ENCODE measurements at places on chromosomes 16 and 17.

DNA sequence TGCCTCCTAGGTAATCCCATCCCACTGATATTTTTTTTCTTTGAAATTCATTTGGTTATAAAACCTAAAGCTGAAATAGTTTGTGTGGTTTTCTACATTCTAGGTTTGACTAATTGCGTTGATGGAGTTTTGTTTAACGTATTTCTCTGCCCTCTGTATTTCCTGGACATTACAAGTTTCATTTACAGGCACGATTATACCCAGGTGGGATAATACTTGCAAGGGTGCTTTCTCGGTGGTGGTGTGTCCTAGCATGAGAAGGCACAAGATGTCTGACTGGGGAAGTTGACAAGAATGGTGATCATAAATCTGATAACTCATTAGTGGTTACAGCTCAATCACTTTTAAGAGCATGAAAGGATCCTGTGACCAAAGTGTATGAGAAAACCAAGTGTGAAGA is 45.0 kb downstream of the DYNLRB2 start:
- DNase-seq = no peak

GRCh38 chr16:85724936-85725335 is 26.0 kb downstream of the C16orf74 start:
- no peak for DNase-seq

DNA sequence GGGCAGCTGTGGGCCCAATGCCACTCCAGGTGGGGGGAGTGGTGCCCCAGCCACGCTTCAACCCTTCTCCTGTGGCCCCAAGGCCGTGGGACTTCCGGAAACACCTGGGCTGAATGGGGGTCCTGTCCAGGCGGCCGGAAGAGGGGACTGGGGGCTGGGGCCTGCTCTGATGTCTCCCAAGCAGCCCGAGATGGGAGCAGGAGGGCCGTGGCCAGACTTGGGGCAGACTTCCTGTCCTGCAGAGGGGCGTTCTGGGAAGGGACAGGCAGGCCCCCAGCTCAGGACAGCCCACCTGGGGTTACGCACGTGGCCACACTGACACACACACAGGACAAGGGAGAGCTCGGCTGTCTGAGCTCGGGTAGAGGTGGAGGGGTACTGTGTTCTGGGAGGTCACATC is 5.1 kb downstream of the HSD3B7 start:
- DNase-seq = no peak

GRCh38 chr17:29151567-29151966 is 28.6 kb downstream of the MYO18A start:
- no peak for DNase-seq

GRCh38 chr17:69575346-69575761 is 160.9 kb downstream of the MAP2K6 start:
- DNase-seq = no peak

GRCh38 chr16:85153656-85154091 is 41.4 kb upstream of the CIBAR2 start:
- no peak for DNase-seq

GRCh38 chr16:10312784-10313724 is 72.8 kb upstream of the ATF7IP2 start:
- no peak for DNase-seq

- DNase-seq = no peak
These were observed 744.4 kb upstream of the EEF2KMT start for GRCh38 chr16:5841974-5842373.

GRCh38 chr17:78092794-78093324 is 35.7 kb downstream of the TMC6 start:
- no peak for DNase-seq

- DNase-seq = no peak
These were observed 1.5 kb upstream of the HOXB6 start for GRCh38 chr17:48605991-48606891.

DNA sequence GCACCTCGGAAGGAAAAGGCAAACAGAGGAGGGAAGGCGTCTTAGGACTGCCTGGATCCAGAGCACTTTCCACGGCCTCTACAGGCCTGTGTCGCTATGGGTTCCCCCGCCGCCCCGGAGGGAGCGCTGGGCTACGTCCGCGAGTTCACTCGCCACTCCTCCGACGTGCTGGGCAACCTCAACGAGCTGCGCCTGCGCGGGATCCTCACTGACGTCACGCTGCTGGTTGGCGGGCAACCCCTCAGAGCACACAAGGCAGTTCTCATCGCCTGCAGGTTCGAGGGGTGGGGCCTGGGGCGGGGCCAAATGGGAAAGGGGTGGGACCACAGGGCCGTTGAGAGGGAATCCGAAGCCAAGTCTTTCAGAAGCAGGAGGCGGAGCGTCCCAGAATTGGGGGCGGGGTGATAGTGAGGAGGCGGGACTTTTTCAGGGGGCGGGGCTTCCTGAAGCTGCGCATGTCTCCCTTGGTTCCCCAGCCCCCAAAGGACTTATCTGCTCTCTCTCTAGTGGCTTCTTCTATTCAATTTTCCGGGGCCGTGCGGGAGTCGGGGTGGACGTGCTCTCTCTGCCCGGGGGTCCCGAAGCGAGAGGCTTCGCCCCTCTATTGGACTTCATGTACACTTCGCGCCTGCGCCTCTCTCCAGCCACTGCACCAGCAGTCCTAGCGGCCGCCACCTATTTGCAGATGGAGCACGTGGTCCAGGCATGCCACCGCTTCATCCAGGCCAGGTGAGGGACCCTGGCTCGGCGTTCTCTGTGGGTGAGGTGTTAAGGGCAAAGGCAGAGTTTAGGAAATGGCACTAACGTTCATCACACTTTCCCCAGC is 939 bp downstream of the BCL6B start:
- peak; percentile 89 for DNase-seq

- DNase-seq = no peak
These were observed 118.9 kb upstream of the IRX3 start for GRCh38 chr16:54405478-54405877.

DNA sequence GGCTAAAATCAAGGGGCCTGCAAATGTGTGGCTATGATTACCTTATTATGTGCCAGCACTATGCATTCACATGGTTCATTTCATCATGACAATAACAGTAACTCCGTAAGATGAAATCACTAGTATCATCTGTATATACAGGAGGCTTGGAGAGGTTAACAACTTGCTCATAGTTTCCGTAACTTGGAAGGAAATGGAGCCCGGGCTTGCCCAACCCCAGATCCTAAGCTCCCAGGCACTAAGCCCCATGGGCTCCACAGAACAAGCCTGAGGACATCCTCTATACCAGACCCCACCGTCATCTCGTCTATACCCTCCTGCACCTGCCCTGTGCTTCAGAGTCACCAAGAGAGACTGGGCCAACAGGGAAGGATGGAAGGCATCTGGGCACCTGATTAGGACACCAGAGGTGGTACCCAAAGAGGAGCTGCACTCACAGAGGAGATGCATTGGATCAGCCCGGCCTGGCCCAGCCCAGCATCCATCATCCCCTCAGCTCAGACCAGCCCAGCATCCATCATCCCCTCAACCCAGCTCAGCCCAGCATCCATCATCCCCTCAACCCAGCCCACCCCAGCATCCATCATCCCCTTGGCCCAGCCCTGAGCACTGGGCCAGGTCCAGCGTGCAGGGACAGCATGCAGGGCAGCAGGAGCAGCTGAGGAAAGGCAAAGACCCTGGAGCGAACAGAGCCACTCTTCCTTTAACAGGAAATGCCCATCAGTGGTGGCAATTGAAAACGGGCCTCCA is 28.5 kb downstream of the NSMCE1 start:
- DNase-seq = no peak

GRCh38 chr17:57956291-57957119 is 1.3 kb upstream of the CUEDC1 start:
- no peak for DNase-seq
